NCI-H187 (cell line): ENCODE measurements at places on chromosomes 2 and 18.

GRCh38 chr2:145085612-145086011 is 565.7 kb upstream of the ZEB2 start:
- no peak for DNase-seq

- no peak for DNase-seq
Observed at GRCh38 chr2:217826991-217827390, 175.8 kb downstream of the TNS1 start.

DNA sequence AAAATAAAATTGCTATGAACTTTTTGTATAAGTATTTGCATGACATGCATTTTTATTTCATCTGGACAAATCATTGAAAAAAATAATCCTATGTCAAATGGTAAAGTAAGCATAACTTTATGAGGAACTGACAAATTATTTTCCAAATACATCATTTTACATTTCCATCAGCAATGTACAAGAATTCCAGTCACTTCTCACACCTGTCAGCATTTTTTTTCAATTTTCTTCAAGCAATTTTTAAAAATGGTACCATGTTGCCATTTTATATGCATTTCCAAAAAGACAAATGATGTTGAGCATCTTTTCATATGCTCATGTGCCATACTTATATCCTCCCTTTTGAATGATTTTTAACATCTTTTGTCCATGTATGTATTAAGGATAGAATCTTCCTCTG is 961.7 kb upstream of the PIK3C3 start:
- no peak for DNase-seq

GRCh38 chr2:196226058-196226706 is 54.8 kb upstream of the STK17B start:
- no peak for DNase-seq

- no peak for DNase-seq
Observed at GRCh38 chr2:20999906-21000645, 43.8 kb downstream of the APOB start.

- peak; percentile 42 for DNase-seq
Observed at GRCh38 chr2:206275312-206276055, 1.0 kb downstream of the ZDBF2 start.

DNA sequence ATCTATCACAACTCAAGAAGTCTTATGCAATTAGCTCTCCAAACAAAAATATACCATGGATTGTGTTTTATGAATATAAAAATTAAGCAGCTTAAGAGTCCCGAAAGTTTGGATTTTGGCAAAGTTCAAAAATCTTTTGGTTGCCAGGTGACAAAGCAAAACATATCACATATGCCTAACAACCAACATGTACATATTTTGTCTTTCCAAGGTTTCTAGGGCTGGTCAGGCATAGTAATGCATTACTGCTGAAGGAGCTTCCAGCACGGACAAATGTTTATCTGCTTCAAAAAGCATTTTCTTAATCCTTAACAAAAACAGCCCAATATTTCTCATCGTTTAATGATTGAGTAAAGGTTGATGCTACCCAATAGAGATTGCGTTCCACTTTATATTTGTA is 1327.1 kb upstream of the ZEB2 start:
- no peak for DNase-seq

- no peak for DNase-seq
Observed at GRCh38 chr2:227805578-227805977, 8.1 kb upstream of the CCL20 start.

DNA sequence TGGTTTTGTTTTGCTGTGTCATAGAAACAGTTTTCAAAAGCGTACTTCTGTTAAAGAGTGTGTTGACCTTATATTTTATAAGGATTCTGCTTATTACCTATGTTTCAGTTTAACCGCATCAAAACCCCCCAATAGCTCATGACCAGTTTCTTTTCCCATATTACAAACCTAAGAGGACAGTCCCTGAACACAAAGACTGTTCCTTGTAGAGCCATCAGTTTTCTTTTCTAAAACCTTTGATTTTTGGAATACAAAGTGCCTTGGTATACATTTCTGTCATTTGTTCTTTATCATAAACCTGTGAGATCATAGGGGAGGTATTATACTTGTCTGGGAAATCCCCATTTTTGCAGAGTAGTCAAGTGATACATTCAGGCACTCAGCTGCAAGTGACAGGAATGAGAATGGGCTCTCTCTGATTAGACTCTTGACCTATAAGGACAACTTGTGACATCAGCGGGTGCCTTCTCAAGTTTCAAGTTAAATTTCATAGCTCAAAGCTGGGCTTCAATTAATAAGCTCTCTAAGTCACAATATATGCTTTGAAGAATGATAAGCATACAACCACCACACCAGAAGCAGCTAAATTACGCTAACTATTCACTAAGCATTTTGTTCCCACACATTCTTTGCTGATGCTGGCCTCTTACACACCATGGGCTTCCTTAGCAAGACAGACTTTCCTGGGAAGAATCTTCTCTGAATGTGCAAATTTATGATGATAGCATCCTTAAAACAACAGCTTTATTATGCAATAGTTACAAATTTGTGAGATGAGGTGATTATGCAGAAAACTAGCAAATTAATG is 97.5 kb upstream of the CD302 start:
- DNase-seq: no peak

- peak; percentile 29 for DNase-seq
Observed at GRCh38 chr2:3728104-3729054, 25.0 kb downstream of the DCDC2C start.

GRCh38 chr2:9179572-9180201 is 26.9 kb upstream of the ASAP2 start:
- DNase-seq: no peak

DNA sequence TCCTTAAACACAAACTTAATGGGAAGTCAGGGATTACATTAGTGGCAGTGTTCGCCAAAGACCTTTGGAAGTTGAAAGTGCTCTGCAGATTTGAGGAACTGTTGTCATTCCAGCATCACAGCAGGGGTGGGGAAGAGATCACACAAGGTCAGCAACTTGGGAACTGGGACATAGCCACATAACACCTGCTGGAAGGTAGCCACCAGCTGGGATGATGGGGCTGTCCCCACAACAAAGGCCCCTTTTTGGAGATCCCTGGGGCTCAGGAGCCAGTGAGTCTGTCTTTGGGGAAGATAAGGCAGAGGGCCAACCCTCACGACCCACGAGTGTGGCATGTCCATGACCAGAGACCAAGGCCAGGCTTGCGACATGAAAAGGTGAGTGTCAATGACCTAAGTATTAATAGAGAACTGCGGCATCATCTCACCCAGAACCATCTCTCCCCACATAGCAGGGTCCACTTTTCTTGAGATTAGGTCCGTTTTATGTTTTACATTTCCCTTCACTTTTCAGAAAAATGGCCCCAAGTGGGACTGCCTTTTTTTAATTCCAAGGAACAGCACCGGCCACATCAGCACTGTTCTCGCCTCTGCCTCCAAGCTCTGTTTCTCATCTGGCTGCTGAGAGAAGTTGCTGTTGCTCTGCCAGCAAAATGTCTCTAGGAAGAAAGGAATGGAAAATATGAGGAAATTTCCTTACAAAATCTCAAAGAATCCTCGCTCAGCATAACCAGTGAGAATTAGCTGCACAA is 106.9 kb downstream of the GFPT1 start:
- DNase-seq: no peak

GRCh38 chr18:67200665-67201064 is 315.9 kb downstream of the DSEL start:
- no peak for DNase-seq

DNA sequence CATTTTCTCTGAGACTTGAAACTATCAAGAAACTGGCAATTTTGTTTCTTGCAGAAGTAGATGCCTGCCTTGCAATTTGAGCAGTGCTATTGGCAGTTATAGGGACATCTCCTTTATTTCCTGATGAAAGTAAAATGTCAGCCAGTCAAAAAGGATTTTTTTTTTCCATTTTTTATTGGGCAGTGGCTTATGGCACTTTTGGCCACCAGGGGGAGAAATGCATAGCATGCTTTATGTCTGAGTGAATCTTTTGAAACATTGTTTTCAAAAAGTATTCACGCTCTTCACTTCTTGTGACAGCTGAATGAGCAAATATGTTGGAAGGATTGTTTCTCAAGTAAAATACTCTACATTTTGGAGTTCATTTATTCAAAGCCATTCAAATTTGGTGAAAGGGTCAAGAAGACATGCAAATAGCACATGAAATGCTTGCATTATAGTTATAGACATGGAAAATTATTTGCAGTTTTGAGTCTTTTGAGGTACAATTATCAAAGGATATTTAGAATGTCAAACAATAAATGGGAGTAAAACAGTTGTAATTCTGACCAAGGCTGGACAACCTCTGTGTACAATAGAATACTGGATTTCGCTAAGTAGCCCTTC is 491.0 kb downstream of the CDH2 start:
- peak; percentile 18 for DNase-seq

DNA sequence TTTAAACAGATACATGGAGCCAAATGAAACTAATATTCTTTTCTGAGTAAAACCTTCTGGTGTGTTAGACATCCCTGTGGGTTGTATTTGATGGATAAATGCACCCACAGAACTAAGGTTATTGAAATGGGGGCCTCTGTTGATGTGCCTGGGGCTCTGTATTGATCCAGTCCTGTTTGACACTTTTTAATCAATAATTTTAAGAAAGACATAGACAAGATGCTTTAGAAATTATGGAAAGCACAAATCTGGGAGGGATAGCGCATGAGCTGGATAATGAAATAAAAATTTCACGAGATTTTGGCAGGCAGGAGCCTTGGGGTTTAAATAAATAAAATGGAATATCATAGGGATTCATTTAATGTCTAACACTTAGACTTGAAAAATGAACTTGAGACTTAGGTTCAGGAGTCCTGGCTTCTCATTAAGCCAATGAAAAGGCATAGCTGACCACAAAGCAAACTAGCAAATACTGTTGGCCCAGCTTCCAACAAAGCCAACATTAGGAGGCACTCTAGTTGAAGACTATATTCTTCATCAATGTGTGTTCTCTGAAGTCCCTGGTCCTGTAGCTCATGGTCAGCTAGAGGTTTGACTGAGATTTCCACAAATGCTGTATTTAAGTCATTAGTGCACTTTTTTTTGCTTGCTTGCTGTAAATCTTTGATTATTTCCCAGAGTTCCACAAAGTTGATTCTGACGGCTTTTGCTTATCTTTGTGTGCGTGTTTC is 64.2 kb upstream of the SH3RF3 start:
- no peak for DNase-seq

GRCh38 chr2:10867692-10868420 is 43.9 kb upstream of the KCNF1 start:
- no peak for DNase-seq

DNA sequence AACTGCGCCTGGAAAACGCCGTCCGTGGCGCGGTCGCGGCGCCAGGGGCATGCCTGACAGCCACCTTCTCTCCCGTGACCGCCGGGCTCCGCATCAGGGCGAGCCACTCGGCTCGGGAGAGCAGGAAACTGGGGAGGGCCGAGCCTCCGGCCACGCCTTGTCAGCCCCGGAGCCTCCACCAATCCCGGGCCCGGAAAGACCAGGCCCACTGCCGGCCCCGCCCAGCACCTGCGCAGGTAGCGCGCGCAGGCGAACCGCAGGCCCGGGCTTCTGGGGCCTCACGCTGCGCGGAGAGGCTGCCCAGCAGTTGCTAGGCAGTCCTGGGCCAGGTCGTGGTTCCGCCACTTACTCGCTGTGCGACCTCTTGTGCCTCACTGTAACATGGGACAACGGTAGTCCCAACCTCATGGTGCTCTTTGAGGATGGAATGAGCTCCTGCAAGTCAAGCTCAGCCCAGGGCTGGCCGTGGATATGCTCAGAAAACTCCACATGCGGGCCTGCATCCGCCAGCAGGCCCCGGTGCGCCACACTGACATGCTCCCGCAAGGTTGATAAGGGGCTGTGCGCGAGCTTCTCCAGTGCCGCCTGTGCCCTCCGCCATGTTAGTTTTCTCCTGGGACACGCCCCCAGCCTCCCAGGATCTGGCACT is 97.1 kb downstream of the INHBB start:
- no peak for DNase-seq

DNA sequence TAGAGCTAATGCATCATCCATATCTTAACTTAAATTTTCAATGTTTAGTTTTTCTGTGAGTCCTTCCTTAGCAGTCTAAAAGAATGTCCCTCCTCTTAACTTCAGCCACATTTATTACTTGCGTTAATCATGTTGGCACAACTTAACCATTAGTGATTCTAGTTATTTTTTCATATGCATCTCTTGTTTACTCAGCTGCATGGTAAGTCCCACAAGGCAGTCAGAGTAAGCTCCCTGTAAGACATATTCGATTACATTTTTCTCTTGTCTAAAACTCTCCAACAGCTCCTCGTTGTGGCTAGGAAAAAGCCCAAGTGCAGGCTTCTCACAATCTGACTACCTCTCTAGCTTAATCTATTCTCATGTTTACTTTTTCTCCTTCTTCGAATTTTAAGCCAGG is 2045.3 kb upstream of the PIK3C3 start:
- no peak for DNase-seq

DNA sequence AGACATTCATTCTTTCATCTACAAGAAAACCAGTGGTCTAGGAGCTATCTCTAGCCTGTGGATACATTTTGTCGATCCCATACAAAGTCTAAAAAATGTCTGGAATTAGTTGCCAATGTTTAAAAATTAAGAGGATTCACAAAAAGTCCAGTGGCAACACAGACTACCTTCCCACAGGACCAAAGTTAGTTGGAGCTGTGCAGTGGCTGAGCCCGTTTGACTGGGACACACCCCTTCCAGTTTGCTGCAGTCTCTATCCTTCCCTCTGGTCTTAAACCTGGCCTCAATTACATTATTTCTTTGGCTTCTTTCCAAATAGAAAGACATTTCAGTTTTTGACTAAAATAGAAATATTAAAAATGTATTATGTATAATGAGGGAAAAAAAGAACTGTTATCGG is 18.6 kb downstream of the SLC16A14 start:
- no peak for DNase-seq

- no peak for DNase-seq
Observed at GRCh38 chr2:21033237-21034155, 10.4 kb downstream of the APOB start.

- DNase-seq: no peak
Observed at GRCh38 chr2:14454202-14454601, 178.3 kb upstream of the LRATD1 start.

- no peak for DNase-seq
Observed at GRCh38 chr2:71669628-71670429, 216.5 kb downstream of the DYSF start.

DNA sequence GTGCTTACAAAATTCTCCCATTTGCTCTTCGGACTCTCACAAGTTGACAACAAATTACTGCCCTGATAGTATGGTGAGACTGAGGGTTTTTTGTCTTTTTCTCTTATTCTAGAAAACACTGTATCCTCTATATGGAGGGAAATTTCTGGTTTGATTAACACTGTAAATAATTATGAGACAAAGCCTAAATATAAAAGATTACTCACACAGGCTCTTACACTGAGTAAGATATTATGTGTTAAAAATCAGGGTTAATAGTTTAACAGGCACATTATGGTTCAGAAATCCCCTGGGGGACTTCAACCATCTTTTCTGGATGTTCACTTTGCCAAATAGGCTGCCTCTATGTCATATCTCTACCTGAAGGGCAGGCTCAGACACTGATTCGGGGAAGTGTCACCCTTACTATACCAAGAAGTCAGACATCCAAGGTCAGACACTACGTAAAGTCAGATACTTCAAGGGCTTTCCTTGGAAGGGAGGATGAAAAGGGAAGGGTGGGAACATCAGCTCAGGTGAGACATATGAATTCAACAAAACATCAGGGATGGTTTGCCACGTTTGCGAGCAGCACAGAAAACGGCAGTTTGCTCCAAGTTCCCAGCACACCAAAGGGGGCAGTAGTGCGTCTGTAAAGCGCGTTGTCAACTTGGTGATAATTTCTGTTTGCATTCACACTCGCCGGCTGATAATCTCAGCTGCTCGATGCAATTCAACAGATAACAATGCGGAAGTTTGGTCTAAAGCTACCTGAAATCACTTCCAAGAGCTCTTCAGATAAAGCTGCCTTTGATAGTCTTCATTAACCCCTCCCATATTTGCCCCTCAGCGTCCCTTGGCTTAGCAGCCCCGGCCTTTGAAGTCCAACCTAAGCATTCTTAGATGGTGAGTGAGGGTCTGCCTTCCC is 972 bp upstream of the RASGRP3 start:
- DNase-seq: peak; percentile 90
